ENCODE measurements at places on chromosomes 1 and 21.
A peak's percentile ranks its signal among the peaks of the same experiment; 100 is the strongest.

DNA sequence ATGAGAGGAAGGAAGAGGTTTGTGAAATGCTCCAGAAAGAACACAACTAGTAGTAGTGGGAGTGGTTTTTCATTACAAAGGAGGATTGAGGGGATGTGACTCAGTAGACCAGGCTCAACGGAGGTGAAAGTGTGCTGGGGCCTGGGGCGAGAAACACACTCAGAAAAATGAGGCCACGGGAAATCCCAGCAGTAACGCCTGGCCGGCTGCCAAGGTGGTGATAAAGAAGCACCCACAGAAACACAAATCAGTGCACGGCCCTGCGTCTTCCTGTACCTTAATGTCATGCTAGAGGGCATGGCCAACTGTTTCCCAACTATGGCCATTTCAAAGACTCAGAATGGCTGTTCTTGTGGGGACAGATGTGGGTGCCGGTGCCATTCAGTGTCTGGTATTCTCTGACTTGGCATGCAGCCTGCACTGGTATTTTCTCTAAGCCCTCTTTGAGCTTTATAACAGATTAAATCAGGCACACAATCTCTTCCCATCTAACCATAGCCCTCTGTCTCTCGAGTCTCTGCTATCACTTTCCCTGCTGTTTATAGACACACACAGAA, 38.2 kb downstream of the URB2 start:
- peak; percentile 43 for DNase-seq

DNA sequence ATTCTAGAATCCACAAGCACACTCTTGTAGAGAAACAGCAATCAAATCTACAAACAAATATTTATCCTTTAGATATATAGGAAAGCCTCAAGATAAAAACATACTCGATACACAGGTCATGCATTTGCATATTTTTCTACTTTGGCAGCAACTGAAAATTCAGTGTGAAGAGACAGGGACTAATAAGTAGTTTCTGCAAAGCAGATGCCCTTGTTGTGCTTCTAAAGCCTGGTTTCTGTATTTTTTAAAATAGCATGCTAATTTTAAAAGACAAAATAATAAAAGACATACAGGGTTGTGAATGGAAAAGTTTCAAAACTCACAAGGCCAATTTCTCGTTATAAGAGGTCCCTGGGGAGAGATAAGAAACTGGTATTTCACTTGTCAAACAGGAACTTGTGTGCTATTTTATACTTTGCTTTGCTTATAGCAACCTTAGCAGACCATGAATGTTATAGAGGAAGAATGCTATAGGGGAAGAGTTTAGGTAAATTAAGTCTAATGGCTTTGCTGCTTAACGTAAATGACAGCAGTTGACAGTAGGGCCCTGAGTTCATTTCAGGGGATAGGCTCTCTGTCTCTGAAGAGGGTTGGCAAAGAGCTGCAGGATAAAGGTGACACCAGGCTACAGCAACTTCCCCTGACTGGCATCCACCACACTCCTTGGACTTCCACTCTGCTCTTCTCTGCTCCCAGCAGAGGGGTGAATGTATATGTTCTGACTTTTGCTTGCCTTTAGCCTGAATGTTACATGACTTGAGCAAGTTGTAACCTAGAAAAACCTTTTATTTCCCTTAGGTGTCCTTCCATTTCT, 9.4 kb upstream of the RGS13 start:
- no peak for DNase-seq

GRCh38 chr21:38726482-38726881, 79.2 kb upstream of the ETS2 start:
- DNase-seq: no peak

DNA sequence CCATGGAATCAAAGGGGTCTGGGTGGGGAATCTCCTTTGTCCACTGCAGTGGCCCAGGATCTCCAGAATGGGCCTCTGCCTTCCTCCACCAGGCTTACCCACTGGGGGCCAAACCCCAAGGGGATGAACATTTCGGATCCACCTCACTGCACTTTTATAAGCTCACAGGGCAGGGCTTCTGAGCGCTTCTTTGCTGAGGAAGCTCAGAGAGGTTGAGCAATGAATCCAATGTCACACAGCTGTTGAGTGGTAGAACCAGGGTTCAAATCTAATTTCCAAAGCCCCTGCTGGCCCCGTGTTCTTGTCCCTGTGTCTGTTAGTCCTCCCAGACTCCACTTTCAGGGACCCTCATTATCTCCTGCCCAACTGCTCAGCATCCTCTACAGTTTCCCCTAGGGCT, 250.8 kb downstream of the GRIK3 start:
- no peak for DNase-seq

GRCh38 chr1:221343136-221343535, 398.8 kb downstream of the DUSP10 start:
- DNase-seq: no peak

GRCh38 chr21:39007985-39008384, 175.3 kb downstream of the PSMG1 start:
- DNase-seq: no peak

DNA sequence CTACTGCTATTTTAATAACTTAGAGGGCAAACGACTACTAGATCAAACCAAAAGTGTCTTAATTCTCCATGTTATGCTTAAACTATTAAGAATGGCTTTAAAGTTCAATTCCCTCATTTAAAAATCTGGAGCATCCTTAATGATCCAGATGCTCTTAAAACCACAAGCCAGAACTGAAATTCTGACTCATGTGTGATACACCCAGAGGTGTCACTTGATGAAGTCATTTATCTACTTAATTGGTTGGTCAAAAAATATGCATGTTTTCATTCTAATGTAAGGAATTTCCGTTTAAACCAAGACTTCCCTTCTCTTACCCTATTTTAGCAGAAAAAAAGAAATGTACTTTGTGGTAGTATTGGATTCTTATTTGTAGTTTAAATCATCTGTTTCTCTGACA, 1261.2 kb upstream of the B3GALT2 start:
- no peak for DNase-seq

DNA sequence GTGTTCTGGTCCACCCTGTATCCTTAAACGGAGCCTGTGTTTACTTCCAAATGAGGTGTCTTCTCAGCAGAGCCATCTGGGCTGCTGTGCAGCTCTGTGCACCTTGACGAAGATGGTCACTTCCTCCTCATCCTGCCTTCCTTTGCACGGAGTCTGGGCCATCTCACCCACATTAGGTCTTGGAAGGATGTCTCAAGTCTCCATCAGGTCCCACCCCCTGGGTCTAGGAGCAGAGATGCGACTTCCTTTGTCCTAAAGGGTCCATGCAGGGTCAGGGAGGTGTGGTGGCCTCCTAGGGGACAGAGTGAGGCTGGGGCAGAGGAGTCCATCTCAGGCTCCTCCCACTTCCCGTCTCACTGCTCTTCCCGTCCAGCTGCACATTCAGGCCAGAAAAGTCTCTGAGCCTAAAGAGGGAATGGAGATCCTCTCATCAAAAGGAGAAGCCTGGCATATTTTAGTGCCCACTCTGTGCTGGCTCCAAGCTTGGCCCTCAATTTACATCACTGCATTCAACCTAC, 209.2 kb downstream of the MATN1 start:
- no peak for DNase-seq

DNA sequence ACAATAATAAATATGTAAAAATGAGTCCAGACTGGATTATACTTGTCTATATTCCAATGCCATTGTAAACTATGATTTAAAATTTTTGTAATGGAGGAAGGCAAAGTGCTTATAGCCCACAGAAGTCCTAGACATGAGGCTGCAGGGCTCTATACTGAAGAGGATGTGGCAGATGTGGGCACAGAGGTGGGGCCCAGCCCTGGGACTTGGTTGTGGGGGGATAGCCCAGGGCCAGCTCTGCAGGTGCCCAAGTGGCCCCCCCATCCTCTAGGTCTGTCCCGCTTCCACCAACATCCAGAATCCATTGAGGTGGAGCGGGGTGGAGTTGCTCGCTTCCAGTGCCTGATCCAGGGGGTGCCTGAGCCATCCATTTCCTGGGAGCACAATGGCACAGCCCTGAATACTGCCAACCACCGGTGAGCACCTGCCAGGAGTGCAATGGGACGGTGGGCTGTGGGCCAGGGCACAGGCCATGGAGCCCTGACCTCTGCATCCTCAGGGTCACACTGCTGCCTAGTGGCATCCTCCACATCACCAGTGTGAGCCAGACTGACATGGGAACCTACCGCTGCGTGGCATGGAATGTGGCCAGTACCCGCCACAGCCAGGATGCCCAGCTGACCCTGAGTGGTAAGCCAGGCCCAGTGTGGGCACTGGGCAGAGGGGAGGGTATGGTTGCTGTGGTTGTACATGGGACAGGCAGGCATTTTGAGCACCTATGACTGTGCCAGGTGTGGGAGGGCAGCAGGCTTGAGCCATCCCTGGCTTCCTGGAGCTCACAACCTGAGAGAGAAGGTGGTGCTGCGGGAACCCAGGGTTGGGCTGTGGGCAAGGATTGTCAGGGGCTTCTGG, 21.0 kb downstream of the SLC27A3 start:
- no peak for DNase-seq

DNA sequence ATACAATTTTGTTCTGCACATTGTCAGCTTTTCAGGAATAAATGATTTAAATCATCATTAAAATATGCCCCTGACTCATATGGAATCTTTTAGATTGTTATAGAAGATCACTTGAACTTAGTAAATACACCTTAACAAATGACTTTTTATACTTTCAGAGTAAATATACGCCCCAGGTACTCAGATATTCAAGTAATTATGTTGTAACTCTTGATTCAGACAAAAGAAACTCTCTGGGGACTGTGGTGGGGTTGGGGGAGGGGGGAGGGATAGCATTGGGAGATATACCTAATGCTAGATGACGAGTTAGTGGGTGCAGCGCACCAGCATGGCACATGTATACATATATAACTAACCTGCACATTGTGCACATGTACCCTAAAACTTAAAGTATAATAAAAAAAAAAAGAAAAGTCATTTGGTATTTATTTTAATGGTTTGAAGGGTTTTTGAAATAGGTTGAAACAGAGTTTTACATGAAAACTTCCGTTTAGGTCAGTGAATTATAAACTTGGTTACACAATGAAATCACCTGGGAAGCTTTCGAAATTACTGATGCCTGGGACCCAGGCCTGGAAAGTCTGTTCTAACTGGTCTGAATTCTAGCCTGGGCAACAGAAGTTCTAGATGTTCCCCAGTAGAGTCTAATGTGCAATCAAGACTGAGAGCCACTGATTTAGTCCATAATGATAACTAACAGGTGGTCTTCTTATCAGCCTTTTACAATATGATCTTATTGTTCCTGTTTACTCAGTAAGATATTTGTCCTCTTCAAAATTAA, 320.5 kb upstream of the NR5A2 start:
- DNase-seq: no peak

DNA sequence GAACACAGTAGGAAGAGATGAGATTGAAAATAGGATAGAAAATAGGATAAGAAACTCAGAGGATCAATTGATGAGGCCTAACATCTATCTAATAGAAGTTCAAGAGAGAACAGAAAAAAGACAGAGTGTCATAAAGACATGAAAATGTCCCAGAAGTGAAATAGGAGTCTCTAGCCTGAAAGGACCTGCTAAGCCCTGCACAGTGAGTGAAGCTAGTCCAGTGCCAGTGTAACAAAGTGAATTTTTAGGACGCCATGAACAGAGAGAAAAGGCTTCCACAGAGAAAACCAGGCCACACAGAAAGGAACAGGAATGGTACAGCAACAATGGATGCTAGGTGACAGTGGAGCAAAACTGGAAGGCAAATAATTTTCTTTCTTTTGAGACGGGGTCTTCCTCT, 20.3 kb upstream of the LSS start:
- no peak for DNase-seq

GRCh38 chr1:156025876-156026275, 5.1 kb upstream of the SSR2 start:
- DNase-seq: peak; percentile 67

GRCh38 chr1:154855186-154855851, 14.8 kb downstream of the KCNN3 start:
- no peak for DNase-seq

- DNase-seq: no peak
These were observed 100.4 kb upstream of the BRINP3 start for GRCh38 chr1:190578017-190578416.

GRCh38 chr1:205917466-205918238, 25.6 kb downstream of the SLC26A9 start:
- no peak for DNase-seq

DNA sequence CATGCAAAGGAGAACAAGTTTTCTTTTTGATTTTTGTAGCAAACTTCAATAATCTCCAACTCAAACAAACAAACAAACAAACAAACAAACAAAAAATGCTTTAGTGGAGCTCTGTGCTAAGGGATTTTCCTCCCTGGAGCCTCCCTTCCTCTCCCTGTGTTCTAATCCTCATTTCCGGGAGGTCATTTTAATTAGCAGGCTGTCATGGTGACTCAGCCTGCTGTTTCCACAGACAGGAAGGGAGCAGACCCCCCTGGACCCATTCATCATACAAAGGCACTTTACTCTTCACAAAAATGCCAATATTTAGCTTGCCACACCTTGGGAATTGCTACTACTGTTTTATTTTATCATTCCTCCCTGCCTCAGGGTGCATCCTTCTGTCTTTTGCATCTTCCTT, 61.0 kb upstream of the SPATA6 start:
- no peak for DNase-seq

GRCh38 chr1:161771161-161771560, 5.0 kb downstream of the ATF6 start:
- DNase-seq: no peak

All from GM20000 (cell line).